ENCODE measurements at places on chromosomes 5 and 9.

GRCh38 chr5:112492291-112492690 lies 73.2 kb upstream of the EPB41L4A start:
- DNase-seq, result peak; percentile 58

DNA sequence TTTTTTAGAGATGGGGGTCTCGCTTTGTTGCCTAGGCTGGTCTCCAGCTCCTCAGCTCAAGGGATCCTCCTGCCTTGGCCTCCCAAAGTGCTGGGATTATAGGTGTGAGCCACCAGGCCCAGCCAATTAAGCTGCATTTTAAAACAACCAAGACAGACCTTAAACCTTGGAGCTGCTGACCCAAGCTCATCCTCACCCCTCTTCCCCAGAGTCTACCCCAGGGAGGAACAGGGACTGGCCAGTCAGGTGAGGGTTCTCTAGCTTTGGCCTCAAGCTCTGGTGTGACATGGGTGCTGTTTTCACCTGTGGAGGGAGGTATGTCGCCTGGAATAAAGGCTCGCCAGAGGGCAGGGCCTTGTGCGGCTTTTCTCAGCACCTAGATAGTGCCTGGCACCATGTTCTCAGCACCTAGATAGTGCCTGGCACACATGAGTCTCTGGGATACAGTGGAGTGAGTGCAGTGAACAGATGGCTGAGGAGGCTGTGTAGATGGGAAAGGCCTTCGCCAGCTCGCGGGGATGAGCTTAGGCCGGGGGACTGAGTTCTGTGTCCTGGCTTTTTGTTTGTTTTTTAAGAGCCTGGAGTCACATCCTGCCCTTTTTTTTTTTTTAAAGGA lies 7.4 kb downstream of the CDK9 start:
- DNase-seq, result no peak

- peak; percentile 43 for DNase-seq
Observed at GRCh38 chr9:117737721-117738226, 33.6 kb downstream of the TLR4 start.

DNA sequence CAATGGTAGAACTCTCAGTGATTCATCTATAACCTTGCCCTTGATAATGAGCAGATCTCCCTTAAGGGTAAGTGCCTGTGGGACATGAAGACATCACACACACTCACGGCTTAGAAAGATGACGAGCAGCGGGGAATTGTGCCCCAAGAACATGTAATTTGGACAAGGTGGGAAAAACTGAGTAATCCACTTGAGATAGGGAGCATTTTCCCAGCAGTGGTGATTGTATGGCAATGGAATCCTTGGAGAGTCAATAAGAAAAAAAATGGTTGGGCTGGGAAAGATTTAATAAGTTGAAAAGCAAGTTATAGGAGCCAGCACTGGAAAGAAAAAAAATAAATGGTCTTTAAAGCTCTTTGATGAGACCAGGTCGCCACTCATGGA lies 193.1 kb downstream of the GLIS3 start:
- no peak for DNase-seq

DNA sequence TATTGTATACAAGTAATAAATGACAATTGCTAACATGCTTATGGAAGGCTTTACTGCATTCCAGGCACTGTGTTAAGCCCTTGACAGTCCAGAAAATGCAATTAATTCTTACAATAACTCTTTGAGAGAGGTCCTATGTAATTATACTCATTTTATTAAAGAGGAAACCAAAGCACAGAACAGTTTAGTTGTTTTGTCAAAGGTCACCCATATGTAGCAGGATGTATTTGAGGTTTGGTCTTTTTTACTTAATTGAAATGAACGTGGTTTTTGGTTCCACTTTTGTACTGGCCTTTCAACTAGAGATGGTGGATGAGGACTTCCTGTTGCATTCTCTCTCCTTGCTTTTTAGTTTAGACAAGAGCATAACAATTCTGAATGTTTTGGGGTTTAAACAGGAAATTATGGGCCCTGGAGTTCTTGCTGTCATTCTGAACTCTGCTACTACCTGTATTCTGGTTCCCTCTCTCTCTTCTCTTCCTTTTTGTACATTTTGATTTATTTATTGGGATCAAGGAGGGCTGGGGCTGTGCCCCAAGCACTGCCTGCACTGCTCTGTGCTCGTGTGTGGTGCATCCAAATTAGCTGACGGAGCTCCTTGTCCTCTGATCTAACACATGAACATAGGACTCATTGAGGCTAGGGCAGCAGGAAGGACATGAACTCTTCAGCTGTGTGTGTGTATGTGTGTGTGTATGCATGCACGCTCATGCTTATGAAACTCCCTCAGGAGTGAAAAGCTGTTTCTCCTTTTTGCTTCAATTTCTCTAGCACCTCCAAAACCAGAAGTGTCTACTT lies 47.4 kb downstream of the SLC28A3 start:
- DNase-seq, result no peak

- DNase-seq, result no peak
Observed at GRCh38 chr9:136617746-136618579, 44.8 kb upstream of the EGFL7 start.

DNA sequence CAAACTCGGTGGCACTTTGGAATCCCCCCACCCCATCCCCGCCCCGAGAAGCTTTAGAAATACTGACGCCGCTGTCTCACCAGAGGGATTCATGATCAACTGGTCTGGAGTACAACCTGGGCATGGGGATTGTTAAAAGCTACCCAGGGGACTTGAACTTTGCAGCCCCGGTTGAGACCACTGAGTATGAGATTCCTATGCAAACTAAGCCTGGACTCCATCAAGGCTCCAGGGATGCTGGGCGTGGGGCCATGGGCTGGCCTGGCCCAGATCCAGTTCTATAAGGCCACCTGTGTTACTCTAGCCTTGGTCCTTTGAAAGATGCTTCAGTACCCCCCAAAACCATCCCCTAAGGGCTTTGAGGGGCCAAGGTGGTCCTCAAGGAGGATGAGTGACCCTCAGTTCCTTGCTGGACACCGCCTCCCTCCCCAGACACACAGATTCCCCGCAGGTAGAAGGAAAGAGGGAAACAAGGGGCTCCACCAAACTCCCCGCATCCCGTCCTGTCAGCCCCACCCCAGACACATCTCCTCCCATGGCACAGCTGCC lies 68.5 kb downstream of the MRPL36 start:
- no peak for DNase-seq

GRCh38 chr5:77773734-77774280 lies 2.3 kb downstream of the TBCA start:
- DNase-seq, result no peak

DNA sequence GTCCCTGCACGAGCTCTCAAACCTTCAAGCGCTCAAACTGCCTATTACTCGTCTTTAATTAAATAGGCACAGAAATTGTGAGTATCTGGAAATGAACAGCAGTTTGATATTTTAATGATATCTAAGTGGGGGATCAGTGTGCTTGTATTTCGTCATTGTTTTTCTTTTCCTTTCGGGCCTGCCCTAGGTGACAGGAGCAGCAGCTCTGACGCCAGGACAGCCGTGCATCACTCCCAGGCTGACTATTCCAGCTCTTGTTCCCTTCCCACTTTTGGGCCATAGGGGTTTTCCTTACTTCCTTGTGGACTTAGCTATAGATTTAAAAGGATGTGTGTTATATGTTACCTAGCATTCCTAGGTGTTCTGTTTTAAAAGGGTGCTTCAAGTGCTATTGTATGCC lies 9.5 kb downstream of the BNIP1 start:
- no peak for DNase-seq

GRCh38 chr5:78690253-78690972 lies 41.8 kb upstream of the LHFPL2 start:
- no peak for DNase-seq

GRCh38 chr9:138043411-138044345 lies 166.1 kb downstream of the CACNA1B start:
- DNase-seq, result no peak

GRCh38 chr5:66326276-66326675 lies 182.2 kb downstream of the SREK1 start:
- no peak for DNase-seq

DNA sequence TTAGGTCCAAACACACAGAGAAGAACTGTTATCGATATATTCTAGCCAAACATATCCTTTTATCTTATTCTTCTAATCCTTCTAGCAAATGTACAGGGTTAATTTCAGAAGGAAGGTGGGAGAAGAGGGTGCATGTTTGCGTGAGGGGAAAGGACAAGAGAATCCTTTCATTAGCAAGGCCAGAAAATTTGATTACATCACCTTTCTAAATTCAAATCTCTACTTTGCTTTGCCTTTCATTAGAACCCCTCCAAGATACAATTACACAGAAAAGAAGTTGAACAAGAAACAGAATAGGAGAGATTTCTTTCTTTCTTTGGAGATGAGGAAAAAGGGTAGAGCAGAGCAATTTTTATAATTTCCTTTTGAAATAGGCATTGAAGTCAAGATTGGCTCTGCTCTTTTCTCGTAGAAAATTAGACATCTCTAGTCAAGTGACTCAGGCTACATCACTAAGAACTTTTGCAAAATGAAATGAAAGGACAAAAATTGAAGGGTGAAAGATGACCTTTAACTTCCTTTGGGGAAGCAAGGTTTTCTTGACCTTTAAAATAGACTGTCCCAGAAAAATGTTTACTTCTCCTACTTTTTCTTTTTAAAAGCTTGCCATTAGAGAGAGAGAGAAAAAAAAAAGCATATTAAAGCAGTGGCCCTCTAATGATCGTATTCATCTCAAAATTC lies 81.2 kb downstream of the TTLL11 start:
- no peak for DNase-seq

- DNase-seq, result no peak
Observed at GRCh38 chr5:138459311-138459933, 5.9 kb upstream of the EGR1 start.

GRCh38 chr9:104808035-104808614 lies 44.2 kb downstream of the NIPSNAP3B start:
- DNase-seq, result peak; percentile 53

GRCh38 chr9:94821098-94821887 lies 94.8 kb downstream of the AOPEP start:
- no peak for DNase-seq

GRCh38 chr5:1484730-1485578 lies 38.8 kb downstream of the LPCAT1 start:
- DNase-seq, result no peak

DNA sequence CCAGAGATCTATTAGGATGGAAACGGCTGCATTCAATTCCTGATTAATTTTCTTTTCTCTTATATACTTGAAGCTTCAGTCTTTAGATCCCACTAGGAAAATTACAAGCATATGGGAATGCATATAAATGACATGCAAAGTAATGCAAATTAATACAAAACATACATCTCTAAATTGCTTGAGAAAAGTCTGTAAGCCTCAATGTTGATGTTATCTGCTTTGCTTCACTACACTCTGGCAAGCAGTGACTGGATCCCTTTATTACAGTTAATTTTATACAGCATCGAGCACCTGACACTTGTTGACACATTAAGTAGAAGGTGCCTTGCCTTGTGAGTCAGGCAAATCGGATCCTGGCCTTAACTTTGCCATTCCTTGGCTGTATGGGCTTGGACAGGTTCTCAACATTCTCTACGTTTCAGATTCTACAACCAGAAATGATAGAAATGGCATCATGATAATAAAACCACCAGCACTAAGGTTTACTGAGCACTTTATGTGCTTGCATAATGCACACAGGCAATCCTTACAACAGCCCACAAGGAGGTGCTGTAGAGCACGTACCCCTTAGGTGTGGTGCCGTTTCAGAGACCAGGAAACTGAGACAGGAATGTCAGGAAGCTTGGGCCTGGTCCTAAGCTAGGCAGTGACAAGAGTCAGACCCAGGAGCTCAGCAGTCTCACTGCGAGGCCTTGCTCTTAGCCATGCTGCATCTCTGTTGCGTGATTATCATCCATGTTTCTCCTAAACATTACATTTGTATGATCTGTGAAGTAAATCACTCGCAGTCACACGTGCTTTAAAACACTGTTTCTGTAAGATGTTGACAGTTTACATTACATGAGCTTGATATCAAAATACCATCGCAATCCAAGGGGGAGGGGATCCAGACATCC lies 2.7 kb downstream of the GCNT4 start:
- DNase-seq, result no peak

GRCh38 chr9:111458139-111459009 lies 25.8 kb downstream of the ECPAS start:
- no peak for DNase-seq

DNA sequence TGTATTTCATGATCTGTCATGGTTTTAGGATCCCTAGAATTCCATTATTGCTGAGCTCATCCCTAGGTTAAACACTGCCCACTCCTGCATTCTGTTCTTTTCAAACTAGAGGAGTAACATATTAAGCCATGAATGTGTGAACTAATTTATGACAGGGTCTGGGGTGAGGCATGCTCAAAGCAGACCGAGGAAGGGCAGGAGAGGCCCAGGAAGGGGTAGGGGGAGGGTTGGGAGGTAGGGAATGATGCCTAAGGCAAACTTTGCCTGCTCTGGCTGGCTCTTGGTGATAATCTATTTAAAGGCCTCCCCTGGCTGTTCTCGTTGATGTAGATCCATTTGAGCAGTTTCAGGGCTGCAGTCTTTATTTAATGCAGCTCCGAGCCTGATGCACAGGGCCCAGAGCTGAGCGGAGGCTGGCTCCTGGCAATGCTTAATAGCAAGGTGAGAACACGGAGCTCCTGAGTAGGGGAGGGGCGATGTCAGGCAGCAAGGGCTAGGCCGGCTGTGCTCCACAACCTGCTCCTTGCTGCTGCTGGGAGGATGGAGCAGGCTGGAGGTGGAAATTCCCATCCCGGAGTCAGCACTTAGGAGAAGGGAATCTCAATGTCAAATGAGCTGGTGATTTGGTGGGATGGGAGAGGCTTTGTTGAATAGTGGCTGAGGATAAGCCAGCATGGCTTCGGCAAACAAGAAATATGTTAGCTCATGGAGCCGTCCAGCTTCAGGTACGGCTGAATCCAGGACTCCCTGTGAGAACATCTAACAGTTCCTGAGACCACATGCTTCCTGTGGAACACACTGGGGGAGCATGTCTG lies 73.2 kb upstream of the UNC5A start:
- DNase-seq, result no peak

DNA sequence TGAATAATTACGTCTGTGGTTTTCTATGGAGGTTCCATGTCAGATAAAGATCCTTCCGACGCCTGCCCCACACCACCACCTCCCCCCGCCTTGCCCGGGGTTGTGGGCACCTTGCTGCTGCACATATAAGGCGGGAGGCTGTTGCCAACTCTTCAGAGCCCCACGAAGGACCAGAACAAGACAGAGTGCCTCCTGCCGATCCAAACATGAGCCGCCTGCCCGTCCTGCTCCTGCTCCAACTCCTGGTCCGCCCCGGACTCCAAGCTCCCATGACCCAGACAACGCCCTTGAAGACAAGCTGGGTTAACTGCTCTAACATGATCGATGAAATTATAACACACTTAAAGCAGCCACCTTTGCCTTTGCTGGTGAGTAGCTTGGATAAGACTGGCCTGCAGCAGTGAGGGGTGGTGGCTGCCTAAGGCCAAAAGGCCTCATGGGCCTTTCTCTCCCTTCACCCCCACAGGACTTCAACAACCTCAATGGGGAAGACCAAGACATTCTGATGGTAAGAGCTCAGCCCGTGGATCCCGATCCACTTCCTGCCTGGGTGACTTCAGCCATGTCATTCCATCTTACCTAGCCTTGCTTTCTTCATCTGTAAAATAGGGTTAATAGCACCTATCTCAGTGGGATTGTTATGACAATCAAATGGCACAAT lies at the start of gene IL3:
TSS of gene IL3 (plus strand) at position 155 of the 661 bp plus-strand sequence. CDS start at position 207, 52 bp downstream.
- DNase-seq, result no peak

GRCh38 chr9:114516913-114517312 lies 11.6 kb upstream of the WHRN start:
- DNase-seq, result no peak

Measured in hippocampal formation (tissue), 2 donors.